Activated naive CD4-positive, alpha-beta T cell treated with anti-CD3 and anti-CD28 coated beads, Interleukin-2, amount 50 U/mL, for 16 hours (primary cell): ENCODE measurements at places on chromosomes 7 and 10.

GRCh38 chr10:72243822-72244437 lies 27.9 kb upstream of the ASCC1 start:
- no peak for DNase-seq

GRCh38 chr10:91163269-91163868 lies 57.1 kb upstream of the PCGF5 start:
- peak; percentile 75 for DNase-seq

DNA sequence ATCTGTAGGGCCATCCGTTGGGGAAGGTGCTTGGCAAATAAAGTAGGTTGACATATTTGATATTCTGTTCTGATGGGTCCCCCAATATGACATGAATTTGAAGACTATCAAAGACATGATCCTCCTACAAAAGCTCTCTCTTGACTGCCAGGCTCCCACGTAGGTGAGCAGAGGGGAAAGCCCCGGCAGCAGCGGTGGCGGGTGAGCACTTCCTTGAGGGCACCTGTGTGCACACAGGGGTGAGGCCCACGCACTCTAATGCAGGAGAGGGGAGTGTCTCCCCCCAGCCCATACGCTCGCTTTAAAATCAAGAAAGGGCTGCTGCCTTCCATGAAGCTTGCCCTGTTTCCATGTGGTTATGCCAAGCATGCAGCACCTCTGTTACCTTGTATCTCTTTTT lies 100.4 kb downstream of the TAX1BP1 start:
- DNase-seq = peak; percentile 37

- no peak for DNase-seq
These were observed 3.2 kb upstream of the DGKB start for GRCh38 chr7:14905764-14906163.

- no peak for DNase-seq
These were observed 374.5 kb upstream of the FOXK1 start for GRCh38 chr7:4307316-4308204.
